ENCODE measurements at places on chromosomes 1 and 21.

DNA sequence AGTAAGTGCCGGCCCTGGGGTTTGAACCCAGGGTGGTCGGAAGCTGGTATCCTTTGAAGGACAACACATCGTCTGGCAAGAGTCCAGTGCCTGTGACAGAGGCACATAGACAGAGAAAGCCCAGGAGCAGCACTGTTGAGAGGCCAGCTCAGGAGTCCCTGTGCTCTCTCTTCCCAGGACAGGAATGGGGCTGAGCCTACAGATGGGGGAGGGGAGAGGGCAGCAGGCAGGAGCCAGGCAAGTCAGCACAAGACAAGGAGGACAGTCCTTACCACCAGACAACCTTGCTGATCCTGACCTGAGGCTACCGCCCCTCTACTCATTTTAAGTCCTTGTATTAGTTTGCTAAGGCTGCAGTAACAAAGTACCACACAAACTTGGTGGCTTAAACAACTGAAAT, 27.7 kb upstream of the SYT6 start:
- DNase-seq, result no peak

DNA sequence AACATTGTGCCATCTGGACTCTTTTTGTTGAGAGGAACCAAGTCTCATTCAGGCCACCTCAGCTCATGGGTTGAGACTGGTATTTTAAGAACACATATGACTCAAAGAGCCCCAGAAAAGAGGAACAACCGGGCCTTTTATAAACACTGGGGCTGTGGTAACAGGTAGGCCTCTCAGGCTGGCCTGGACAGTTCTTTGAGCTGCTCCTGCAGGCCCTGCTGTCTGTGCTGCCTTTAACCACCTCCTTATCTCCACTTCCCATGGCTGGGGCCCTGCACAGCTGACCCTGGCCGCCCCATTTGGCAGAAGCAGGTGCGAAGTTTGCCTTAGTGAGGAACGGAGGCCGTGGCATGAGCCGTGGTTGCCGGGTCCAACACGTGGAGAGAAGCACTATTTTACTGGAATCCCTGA, 163.3 kb downstream of the RHOU start:
- DNase-seq, result no peak

DNA sequence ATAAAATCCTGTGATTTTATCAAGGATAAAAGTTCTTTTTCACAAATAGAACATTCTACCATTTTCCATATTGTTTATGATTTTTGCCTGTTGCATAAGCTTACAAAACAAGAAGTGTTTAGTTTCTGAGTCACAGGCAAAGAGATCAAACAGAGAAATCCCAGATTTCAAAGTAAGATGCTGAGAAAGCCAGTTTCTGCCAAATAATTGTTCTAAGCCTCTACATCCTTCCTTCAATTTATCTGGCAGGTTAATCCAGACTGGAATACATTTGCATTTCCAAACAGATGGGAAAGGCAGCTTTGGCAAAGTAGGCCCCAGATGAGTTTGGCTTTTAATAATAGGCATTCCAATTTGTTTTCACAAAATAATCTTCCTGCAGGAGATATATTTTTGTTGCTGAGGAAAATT, 2.5 kb downstream of the SLC1A7 start:
- no peak for DNase-seq

DNA sequence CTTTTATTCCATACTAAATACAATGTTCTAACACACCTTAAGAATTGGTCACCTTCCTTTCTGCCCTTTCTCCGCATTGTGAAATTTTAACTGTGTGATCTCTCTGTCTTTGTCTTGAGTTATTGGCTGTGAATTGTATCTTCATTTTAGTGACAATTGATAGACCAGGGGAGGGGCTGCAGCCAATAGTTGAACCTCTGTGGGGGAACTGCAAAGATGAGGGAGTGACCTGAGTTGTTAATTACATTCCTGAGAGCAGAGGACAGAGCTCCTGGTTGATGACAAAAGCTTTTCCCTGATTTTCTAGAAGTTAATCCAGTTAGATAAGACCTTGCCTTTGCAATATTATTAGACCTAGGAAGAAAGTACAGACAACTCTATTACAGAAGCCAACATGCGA, 1535.7 kb downstream of the BRINP3 start:
- no peak for DNase-seq

DNA sequence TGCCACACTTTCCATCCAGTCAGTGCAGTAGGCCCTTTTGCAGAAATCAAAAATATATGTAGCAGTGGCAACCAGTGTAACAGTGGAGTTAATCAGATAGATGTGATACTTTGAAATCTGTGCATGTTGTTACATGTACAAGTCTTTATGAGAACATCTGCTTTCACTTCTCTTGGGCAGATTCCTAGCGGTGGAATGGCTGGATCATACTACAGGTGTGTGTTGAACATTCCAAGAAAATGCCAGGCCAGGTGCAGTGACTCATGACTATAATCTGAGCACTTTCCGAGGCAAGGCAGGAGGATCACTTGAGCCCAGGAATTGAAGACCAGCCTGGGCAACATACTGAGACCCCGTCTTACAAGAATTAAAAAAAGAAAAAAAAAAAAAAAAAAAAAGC, 55.3 kb downstream of the GNB1 start:
- DNase-seq, result no peak

DNA sequence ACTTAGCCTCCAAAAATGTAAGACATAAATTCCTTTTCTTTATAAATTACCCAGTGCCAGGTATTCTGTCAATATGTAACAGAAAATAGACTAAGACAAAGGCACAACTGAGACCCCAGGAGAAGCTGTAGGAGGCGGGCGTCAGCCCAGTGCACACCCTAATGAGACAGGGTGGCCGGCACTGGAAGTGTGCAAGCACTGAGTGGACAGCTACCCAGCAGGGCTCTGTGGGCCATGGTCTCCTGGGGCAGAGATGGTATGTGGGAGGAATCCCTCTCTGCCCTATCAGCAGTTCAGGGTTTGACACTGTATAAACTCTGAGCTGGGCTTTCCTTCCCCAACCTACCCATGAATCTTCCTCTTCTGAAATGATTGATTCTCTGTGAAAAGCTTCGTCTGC, 139.5 kb downstream of the GLIS1 start:
- DNase-seq, result no peak

All from naive thymus-derived CD4-positive, alpha-beta T cell (primary cell).